ENCODE measurements at places on chromosomes 2 and 18.

DNA sequence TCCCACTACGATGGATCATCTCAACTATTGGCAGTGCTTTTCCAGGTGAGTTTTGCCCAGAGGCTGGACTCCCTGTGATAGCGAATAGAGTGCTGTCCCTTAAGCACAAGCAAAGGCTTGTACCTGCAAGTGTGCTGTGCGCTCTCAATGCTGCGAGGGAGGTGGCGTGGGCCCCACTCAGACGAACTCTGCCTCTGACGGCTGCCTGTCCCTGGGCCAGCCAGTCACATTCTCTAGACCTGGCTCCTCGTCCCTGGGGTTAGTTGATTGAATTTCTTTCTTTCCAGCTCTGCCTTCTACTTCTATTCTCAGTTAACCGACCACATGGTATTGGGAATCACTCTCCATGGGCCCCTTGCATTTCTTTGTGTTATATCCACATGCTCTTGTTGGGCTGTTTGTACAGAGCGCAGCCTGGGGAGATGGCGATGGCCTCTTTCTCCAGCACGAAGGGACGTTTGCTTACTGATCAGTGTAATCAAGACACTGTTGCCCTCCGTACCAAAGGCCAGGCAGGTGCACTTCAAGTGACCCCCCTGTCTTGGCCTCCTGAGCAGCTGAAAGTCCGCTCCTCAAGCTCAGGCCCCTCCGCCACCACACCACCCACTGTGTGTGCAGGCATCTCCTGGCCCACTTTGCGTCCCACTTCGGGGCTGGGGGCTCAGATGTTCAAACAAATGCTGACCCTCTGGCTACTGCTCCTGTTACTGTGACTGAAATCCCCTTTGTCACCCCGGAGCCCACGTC lies 151.3 kb downstream of the ZNF236 start:
- no peak for DNase-seq

DNA sequence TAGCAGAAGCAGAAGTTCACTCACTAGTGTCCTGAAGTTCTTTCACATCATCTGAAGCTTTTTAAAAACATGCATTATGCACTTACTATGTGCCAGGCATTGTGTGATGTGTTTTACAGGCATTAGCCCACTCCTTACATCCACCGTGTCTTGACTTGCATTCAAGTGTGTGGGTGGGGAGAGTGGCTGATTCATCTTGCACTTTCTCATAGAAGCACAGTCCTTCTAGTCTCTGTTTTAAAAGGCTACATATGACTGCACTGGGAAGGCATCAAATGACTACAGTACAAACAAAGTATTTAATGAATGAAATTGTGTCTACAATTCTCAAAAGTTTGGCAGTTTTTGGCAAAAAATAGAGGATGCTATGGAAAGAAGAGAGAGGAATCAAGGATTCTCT lies 21.6 kb upstream of the DSC3 start:
- DNase-seq, result no peak

DNA sequence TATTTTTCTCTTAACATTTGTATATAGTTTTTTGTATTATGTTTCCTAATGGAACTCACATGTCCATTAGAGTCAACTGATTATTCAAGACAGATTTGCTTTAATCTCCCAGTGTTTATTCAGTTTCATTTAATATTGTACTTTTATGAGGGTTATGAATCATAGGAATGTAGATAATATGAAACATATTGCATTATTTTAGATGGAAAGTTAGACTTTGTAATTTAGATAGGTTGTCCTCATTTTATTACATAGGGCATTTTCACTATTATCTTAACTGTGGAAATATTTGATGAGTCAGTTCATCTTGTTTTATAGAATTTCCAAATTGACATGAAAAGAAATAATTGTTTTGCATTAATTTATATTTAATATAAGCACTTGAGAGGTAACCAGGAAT lies 240.8 kb downstream of the PLCL1 start:
- DNase-seq, result no peak

DNA sequence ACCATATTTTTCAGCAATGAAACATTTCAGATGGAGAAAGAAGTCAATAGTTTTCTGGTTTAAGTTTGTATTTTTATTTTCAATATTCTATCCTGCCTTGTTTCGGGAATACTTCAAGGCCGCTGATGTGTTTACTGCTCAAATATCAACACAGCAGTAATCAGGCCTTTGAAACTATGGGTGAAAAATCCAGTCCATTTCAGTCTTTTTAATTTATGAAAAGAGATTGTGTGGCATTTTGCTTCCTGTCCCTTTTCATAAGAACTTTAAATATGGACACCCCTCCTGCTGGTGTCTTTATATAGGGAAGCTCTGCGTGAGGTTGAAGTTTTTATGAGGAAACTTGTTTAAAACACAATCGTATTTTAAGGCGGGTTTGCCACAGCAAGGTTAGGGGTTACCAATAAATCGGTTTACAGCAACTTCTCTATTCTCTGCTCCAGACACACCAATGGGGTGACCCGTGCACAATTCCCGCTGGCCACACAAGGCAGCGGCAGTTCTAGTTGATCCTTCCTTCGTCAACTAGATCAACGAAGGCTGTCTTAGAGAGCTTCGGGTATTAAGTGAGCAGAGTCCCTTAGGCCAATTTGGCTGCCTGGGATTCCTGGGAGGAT lies 1.2 kb upstream of the TANC1 start:
- DNase-seq, result no peak

- DNase-seq, result no peak
Observed at GRCh38 chr2:31729442-31730092, 148.8 kb upstream of the SRD5A2 start.

DNA sequence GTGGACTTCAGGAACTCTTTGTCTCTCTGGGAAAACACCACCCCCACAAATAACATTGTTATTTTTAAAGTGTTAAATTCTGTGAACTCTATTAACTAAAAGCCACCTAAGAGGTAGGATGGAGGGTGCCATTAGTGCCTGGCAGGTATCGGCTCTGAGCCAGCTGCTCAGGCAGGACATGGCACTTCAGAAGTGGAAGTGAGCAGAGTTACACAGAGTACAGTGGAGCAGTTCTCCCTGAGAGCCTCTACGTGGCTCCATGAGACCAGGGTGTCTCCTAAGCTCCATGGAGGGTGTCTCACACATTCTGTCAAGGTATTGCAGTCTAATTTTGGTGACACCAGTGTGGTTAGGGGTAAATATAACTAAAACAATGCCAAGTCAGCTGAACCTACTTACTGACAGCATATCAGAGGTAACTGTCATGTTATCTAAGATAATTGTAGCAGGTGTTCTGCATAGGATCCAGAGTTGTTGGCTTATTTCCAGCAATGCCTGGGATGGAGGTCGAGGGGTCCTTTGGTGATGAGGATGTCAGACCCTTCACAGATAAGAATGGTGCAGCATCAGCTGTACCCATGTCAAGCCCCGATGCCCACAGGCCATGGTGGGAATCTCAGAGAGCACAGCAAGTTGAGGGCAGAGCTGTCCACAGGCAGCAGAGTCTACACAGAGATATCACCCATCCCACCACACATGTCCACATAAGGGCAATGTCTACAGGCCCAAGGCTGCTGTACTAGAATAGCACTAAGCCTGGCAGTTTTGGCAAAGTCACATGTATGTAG lies 8.6 kb upstream of the MALL start:
- no peak for DNase-seq

DNA sequence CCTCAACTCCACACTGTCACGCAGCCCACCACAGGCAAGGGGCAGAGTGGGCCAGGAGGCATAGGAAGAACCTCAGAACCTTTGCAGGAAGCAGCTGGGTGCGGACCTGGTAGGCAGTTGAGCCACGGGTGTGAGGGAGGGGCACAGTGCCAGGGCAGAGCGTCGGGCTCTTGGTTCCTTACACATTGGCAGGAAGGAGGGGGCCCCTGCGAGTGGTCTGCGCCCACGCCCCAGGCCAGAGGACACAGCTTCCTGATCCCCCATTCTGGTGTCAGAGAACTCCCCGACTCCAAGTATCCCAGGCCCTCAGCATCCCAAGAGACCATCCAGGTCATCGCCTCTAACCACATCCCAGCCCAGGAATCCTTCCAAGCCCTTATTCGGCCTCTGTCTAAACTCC lies 61.5 kb downstream of the TNS1 start:
- DNase-seq, result no peak

GRCh38 chr2:160247296-160248035 lies 47.4 kb upstream of the ITGB6 start:
- DNase-seq, result no peak

DNA sequence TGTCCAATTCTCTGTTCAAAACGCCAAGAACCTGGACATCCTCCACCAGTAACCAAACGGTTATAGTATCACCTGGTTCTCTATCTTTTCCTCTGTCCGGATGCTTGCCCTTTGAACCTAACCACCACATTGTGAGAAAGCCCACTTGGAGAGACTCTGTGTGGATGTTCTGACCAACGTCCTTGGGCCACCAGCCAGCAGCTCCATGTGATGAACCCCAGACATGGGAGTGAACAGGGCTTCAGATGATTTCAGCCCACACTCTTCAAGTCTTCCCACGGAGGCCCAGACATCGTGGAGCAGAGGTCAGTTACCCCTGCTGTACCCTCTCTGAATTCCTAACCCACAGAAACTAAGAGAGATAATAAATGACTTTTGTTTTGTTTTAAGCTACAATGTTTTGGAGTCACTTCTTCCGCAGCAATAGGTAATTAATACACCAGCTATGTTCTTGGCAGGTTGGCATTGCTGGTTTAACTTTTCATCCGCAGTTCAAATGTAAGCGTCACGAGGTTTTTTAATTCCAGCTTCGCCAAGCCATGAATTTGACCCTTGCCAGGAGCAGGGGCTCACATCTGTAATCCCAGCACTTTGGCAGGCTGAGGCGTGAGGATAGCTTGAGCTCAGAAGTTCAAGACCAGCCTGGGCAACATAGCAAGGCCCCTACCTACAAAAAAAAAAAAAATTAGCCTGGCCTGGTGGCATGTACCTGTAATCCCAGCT lies 36.1 kb upstream of the ZNF532 start:
- DNase-seq, result no peak

DNA sequence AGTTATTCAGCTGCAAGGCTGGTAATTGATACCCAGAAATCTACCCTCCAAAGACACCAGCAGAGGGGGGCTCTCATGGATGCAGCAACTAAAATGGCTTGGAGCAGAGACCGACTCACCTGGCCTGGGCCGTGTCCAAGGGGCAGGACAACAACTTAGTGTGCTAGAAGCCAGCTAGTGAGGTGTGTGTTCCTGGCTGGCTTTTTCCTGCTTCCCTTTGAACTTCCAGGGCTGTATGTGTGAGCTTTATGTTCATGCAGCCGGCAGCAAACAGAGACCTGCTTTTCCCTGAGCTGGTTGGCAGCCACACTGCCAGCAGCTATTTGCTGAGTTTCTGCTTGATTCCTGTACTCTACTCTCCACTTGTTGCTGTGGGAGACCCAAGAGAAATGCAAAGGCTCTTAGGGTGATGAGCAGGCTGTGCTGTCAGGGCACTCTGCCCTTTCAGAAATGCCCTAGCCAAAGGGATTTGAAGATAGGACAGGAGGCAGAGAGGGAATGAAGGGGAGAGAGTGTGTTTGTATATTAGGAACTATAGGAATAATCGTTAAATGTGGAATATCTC lies 23.7 kb upstream of the GRP start:
- no peak for DNase-seq

- no peak for DNase-seq
Observed at GRCh38 chr2:231515603-231516002, 14.6 kb downstream of the NMUR1 start.

GRCh38 chr18:23189099-23189498 lies 53.8 kb downstream of the CABLES1 start:
- DNase-seq, result no peak

DNA sequence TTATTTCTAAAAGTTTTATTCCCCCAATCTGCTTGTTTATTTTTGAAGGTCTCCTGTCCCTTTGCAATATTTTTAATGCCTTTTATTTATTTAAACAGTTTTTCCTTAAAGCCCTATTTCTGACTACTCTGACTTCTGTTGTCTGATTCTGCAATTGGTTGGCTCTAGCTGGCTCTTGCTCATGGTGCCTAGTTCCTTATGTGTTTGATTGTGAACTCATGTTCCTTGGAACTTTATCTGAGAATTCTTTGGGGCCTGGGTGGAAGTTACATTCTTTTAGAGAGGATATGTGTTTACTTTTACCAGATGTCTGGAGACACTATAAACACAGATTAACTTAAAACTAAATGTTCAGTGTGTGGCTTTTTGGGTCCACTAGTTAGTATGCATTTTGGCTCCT lies 175.9 kb downstream of the DYSF start:
- no peak for DNase-seq

GRCh38 chr2:17156086-17156485 lies 362.2 kb downstream of the RAD51AP2 start:
- DNase-seq, result no peak

DNA sequence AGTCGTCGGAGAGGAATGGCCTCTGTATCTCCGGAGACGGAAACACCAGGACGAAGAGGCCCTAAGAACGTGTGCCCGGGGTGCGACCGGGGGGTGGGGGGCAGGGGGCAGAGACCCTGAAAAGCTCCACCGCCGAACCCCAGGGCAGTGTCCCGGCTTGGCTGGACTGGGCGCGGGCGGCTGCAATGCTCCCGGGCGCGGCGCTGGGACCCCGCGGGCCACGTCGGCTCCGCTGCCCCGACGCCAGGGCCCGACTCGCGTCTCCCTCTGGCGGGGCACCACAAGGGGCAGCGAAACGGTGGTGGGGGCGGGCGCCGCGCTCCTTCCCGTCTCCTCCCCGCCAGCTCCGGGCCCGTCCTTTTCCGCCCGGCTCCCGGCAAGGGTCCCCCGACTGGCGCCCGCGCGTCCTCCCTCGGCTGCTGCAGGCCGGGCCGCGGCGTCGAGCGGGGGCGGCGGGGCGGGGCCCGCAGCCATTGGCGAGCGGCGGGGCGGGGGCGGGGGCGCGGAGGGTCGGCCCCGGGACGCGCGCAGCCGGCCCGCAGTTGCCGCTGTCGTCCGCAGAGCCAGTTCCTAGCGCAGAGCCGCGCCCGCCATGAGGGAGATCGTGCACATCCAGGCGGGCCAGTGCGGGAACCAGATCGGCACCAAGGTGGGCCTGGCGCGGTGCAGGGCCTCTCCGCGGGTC lies at the start of gene TUBB6:
TUBB6 (plus strand) TSS at position 541 of the 685 bp plus-strand sequence; CDS start at position 593, 52 bp downstream.
- peak; percentile 30 for DNase-seq

GRCh38 chr2:226673314-226673723 lies 126.3 kb downstream of the IRS1 start:
- DNase-seq, result no peak

GRCh38 chr18:78679613-78680260 lies 299.9 kb upstream of the SALL3 start:
- no peak for DNase-seq

DNA sequence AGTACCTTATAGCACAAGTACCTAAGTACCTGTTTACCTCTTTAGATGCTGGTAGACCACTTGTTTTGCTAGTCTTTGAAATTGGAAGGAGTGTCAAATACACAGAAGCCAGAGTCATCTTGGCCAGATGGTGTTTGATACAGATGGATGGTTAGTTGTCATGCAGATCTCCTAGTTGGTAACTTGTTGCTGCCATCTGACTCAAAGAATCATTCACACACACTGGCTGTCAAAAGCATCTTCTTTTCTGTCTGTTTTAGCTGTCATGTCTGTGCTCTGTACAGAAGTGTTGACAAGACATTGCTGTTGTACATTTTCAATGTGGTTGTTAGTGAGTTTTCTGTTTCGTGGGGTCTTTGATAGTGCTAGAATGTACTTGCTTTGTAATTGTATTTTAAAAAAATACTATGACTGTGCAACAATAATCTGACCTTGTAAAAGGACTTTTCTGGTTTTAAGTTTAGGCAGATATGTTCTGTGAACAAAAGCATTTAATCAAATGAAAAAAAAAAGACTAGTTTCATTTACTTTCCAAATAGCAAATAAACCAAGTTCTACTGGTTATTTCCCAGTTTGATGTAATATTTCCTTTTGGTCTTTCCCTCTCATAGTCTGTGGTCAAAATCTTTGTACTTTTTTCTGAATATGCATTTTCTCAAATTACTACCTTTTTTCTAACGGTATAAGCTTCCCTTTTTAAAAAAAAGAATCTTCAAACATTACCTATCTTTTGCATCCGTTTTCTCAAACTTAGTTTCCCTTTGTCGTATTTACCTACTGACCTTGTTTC lies 39.9 kb downstream of the TANK start:
- DNase-seq, result no peak

Data from naive thymus-derived CD8-positive, alpha-beta T cell (primary cell).